ENCODE measurements at places on chromosomes 2 and 18. TPM values are rescaled to one million over a fixed set of nuclear protein-coding genes. Genes with fewer than 3 reads are reported as not detected.
A peak's percentile ranks its signal among the peaks of the same experiment; 100 is the strongest.

DNA sequence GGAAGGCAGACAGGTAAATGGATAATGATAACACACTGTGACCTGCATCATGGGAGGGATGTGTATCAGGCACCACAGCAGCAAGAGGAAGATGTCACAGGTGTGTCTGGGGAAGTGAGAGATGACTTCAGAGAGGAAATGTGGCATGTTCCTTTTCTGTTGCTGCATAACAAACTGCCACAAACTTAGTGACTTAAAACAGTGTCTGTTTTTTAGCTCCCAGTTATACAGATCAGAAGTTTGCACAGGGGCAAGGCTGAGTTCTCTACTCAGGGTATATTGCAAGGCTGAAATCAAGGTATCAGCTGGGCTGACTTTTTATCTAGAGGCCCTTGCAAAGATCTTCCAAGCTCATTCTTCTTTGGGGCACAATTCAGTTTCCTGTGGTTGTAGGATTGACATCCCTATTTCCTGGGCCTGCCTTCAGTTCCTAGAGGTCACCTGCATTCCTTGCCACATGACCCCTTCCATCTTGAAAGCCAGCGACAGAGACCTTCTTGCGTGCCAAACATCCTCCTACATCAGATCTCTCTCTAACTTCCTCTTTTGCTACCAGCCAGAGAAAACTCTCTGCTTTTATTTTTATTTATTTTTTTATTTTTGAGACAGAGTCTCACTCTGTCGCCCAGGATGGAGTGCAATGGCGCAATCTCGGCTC lies 2.1 kb upstream of the MAP3K2 start:
- H3K4me1 ChIP-seq: no peaks in the 10 kb centered on the region
- H3K27me3 ChIP-seq: no peaks in the 10 kb centered on the region
- H3K4me3 ChIP-seq: no peak overlapping the region

CABLES1 gene
- 40.5 TPM for total RNA-seq

ATP6V1B1 gene
- 37.9 TPM for total RNA-seq

DNA sequence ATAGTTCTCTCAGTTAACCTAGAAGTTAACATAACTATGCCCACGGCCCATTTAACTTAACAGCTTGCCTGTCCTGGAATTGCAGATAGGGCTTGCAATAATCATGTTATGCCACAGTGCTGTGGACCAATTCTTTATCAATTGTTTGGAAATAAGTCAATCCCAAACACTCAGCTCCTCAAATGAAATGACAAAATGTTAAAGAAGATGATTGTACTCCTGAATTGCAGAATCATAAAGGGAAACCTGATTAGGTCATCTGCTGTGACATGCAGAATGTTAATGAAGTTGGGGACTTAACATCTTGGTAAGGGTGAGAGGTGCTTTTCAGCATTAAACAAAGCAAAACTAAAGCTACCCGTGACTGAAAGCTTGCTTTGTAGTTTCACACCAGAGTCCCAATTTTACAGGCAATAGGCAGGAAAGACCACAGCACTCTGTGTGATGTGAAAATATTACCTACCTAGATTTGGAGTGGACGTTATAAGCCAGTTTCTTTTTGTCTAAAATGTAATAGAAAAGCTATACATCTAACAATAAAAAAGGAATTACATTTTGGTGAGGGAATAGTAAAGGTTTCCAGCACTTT lies 364.0 kb downstream of the GPD2 start:
- H3K27ac ChIP-seq: no peak overlapping the region
- peak; percentile 28 for DNase-seq
- no peak overlapping the region for H3K4me3 ChIP-seq
- no peaks in the 10 kb centered on the region for H3K27me3 ChIP-seq
- H3K36me3 ChIP-seq: no peaks in the 10 kb centered on the region
- no peaks in the 10 kb centered on the region for H3K4me1 ChIP-seq

GRCh38 chr2:137231628-137232027 lies 466.3 kb downstream of the THSD7B start:
- no peaks in the 10 kb centered on the region for H3K27me3 ChIP-seq
- no peaks in the 10 kb centered on the region for H3K4me1 ChIP-seq
- no peak for DNase-seq
- no peak overlapping the region for H3K4me3 ChIP-seq
- no peak overlapping the region for H3K27ac ChIP-seq

SETBP1 gene
- 71.7 TPM for total RNA-seq

GRCh38 chr2:144325086-144325485 lies 194.8 kb downstream of the ZEB2 start:
- H3K27me3 ChIP-seq: no peaks in the 10 kb centered on the region
- peaks cover 3% of the 10 kb centered on the region for H3K4me1 ChIP-seq
- no peaks in the 10 kb centered on the region for H3K36me3 ChIP-seq
- no peak for DNase-seq
- H3K4me3 ChIP-seq: no peak overlapping the region

DNA sequence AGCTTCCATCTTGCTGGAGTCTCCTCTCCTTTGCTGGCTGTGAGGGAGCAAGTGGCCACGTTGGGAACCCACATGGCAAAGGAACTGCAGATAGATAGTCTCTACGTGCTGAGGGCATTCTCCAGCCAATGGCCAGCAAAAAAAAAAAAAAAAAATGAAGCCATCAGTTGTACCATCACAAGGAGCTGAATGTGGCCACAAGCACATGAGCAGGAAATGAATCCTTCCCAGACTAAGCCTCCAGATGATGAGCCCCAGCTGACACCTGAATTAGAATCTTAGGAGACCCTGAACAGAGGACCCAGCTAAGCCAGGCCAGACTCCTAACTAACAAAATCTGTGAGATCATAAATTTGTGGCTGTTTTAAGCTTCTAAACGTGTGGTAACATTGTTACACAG lies 57.9 kb downstream of the SPIRE1 start:
- H3K4me1 ChIP-seq: peaks cover 5% of the 10 kb centered on the region
- no peak overlapping the region for H3K27ac ChIP-seq
- DNase-seq: no peak
- no peak overlapping the region for H3K4me3 ChIP-seq
- H3K27me3 ChIP-seq: no peaks in the 10 kb centered on the region
- no peaks in the 10 kb centered on the region for H3K36me3 ChIP-seq

DNA sequence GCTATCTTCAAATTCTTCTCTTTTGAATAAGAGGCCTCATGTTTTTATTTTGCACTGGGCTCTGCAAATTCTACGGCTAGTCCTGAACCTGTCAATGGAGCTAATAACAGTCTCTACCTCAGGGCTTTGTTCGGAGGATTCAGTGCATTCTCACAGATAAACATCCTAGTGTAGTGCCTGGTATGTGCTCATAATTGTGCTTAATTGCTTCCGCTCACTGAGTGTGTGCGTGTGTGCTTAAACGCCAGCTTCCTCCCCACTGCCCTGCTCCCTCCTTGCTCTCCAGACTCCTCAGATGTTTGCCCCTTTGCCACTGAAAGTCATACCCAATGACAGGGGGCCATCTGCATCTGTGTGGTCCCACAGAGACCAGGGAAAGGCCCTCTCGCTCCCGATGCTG lies 6.7 kb downstream of the GYPC start:
- H3K4me3 ChIP-seq: no peak overlapping the region
- H3K36me3 ChIP-seq: no peaks in the 10 kb centered on the region
- H3K4me1 ChIP-seq: peaks cover 43% of the 10 kb centered on the region
- no peak for DNase-seq

DNA sequence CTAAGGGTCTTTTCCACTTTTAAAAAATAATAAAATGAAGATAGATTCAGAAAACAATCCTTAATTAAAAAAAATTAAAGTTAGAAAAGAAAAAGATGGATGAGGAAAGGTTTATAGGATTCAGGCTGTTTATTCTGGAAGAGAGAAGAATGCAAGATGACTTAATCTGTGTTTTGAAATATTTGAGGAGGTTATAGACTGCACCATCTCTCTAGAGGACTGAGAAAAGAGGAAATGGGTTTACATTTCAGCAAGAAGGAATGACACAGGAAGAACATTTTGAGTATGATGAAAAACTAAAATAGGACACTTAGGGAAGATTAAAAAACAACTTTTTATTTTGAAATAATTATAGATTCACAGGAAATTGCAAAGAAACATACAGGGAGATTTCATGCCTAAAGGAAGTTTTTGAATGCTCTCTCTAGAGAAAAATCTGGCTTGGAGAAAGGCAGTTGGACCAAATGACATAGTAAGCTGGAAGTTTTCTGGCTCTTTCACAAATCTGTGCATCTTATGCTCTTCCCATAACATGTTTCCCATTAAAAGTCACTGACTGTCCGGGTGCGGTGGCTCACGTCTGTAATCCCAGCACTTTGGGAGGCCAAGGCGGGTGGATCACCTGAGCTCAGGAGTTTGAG lies 75.0 kb downstream of the CERS6 start:
- no peak for DNase-seq
- H3K27ac ChIP-seq: no peak overlapping the region
- no peaks in the 10 kb centered on the region for H3K36me3 ChIP-seq
- no peaks in the 10 kb centered on the region for H3K4me1 ChIP-seq

GRCh38 chr2:48819206-48819735 lies 63.7 kb upstream of the LHCGR start:
- no peaks in the 10 kb centered on the region for H3K27me3 ChIP-seq
- no peak overlapping the region for H3K4me3 ChIP-seq
- H3K4me1 ChIP-seq: no peaks in the 10 kb centered on the region
- no peak overlapping the region for H3K27ac ChIP-seq
- no peaks in the 10 kb centered on the region for H3K36me3 ChIP-seq
- no peak for DNase-seq

- H3K4me1 ChIP-seq: no peaks in the 10 kb centered on the region
- H3K36me3 ChIP-seq: peaks cover 2% of the 10 kb centered on the region
- H3K27me3 ChIP-seq: no peaks in the 10 kb centered on the region
- peak; percentile 28 for DNase-seq
- H3K27ac ChIP-seq: no peak overlapping the region
- no peak overlapping the region for H3K4me3 ChIP-seq
Observed at GRCh38 chr2:240514631-240515030, 43.2 kb downstream of the ANKMY1 start.

DNA sequence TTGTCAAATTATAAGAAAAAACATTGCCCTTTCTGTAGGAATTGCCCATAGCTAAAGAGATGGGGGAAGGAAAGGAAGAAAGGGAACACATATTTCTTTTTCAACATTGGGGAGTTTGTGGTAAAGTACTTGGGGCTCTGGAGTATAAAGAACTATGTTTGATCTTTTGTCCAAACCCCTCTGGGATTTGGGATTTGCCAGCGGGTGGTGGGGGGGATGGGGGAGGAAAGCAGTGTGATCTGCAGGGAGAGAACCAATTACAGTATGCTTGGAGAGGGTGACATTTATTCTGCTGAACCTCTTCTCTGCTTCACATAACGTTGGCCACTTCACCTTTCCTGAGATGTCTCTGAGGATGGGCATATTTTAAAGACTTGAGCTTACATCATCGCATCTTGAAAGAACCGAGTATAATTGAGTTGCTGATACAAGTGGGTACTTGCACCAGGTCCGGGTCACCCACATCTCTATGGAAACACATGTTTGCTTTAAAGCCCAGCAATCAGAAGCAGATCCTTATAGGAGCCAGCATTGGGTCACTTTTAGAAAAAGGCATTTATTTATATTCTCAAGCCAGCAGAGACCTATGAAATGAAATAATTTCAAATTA lies 73.1 kb downstream of the SPATS2L start:
- no peaks in the 10 kb centered on the region for H3K4me1 ChIP-seq
- H3K27me3 ChIP-seq: no peaks in the 10 kb centered on the region
- H3K36me3 ChIP-seq: no peaks in the 10 kb centered on the region
- no peak for DNase-seq
- no peak overlapping the region for H3K27ac ChIP-seq

- no peaks in the 10 kb centered on the region for H3K27me3 ChIP-seq
- DNase-seq: no peak
- no peaks in the 10 kb centered on the region for H3K36me3 ChIP-seq
- no peak overlapping the region for H3K4me3 ChIP-seq
- H3K27ac ChIP-seq: no peak overlapping the region
Observed at GRCh38 chr2:70009762-70010575, 48.5 kb upstream of the ASPRV1 start.

SFT2D3 gene
- total RNA-seq: 9.3 TPM

PAX8 gene
- 607 TPM for total RNA-seq

IGFBP5 gene
- 572 TPM for total RNA-seq

GRCh38 chr2:172782506-172783164 lies 47.0 kb downstream of the RAPGEF4 start:
- DNase-seq: no peak
- peaks cover 5% of the 10 kb centered on the region for H3K4me1 ChIP-seq
- no peaks in the 10 kb centered on the region for H3K27me3 ChIP-seq
- no peaks in the 10 kb centered on the region for H3K36me3 ChIP-seq

DNA sequence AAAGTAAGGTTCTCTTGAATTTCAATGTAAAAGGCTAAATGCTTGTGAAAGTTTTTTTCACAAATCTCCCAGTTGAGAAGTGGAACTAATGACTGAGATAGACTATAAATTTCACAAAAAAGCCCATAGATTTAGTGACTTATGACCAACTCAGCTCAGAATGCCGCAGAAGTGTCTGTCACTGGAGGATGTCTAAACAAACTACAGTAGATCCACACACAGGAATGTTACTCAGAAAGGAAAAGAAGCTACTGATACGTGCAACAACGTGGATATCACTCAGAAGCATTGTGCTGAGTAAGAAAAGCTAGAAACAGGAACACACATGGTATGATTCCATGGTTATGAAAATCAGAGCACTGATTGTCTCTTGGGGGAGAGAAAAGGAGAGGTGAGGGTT lies 151.9 kb downstream of the DOCK10 start:
- H3K4me1 ChIP-seq: no peaks in the 10 kb centered on the region
- H3K4me3 ChIP-seq: no peak overlapping the region
- no peaks in the 10 kb centered on the region for H3K27me3 ChIP-seq
- no peaks in the 10 kb centered on the region for H3K36me3 ChIP-seq

SULT1C4 gene
- 24.7 TPM for total RNA-seq

RTP5 gene
- total RNA-seq: 0.13 TPM

GRCh38 chr2:18899725-18900124 lies 310.4 kb upstream of the NT5C1B start:
- no peaks in the 10 kb centered on the region for H3K4me1 ChIP-seq
- DNase-seq: no peak

GRCh38 chr18:1797235-1797634 lies 774.1 kb downstream of the METTL4 start:
- DNase-seq: no peak
- H3K27me3 ChIP-seq: no peaks in the 10 kb centered on the region
- H3K4me1 ChIP-seq: no peaks in the 10 kb centered on the region
- H3K36me3 ChIP-seq: no peaks in the 10 kb centered on the region
- no peak overlapping the region for H3K4me3 ChIP-seq
- H3K27ac ChIP-seq: no peak overlapping the region

DNA sequence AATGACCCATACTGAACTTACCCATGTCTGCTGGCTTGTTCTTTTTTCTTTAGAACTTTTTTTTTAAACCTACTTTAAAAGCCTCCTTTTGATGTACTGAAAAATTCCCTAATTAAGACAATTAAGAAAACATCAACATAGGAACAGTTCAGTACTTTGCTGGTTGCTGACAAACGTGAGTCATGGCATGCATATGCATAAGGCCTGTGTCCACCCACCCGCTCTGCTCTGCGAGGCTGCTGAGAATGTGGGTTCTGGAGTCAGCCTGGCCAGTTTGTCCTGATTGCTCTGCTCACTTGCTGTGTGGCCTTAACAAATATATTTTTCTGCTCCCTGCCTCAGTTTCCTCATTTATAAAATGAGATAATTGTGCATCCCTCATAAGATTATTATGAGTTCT lies 27.3 kb downstream of the LAMA3 start:
- H3K36me3 ChIP-seq: no peaks in the 10 kb centered on the region
- no peaks in the 10 kb centered on the region for H3K27me3 ChIP-seq
- H3K4me3 ChIP-seq: no peak overlapping the region
- H3K4me1 ChIP-seq: no peaks in the 10 kb centered on the region
- no peak overlapping the region for H3K27ac ChIP-seq

Measured in kidney (tissue), 22 donors.